RWPE1 (cell line): ENCODE measurements at places on chromosomes 12 and 14.
A peak's percentile ranks its signal among the peaks of the same experiment; 100 is the strongest.

DNA sequence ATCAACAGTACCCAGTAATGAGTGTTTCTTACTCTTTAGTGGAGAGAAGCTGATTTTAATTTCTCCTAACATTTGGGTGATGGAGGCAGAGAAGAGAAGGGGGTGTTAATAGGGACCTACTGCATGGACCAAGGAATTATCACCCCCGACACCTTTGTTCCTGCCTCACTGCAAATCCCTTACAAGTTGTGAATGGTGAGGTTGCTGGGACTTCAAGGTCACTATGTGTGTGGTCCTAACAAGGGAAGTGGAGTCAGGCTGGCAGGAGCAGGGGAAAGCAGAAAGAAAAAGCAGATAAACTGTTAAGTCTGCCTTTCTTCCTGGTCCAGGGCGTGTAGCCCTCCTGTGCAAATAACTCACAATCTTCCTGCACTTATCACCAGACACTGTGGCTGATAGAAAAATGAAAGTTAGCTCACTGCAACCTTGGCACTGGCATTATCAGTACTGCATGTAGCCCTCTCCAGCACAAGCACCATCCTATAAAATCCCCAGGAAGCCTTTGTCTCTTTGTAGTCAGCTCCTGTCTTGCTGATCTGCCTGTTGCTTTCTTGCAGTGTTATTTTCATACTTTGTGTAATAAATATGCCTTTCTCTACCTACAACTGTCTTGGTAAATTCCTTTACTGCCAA lies 112.3 kb upstream of the DNM1L start:
- no peak for DNase-seq

DNA sequence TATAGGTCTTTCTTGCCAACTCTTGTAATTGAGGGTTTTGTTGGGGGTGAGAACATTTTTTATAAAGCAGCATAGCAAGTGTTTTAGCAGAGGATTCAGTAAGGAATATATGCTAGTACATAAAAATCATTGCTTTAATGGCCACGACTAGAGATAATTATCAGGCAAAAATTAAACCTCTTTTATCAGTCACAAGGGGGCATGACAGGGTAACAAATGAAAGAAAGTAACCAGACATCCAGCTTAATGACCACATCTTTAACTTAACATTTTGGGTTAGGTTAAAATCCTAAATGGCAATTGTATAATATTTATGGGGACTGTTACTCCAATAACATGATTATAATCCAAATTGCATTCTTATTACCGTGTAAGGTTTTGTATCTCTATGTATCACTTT lies 119.6 kb downstream of the LRRIQ1 start:
- DNase-seq = peak; percentile 3

DNA sequence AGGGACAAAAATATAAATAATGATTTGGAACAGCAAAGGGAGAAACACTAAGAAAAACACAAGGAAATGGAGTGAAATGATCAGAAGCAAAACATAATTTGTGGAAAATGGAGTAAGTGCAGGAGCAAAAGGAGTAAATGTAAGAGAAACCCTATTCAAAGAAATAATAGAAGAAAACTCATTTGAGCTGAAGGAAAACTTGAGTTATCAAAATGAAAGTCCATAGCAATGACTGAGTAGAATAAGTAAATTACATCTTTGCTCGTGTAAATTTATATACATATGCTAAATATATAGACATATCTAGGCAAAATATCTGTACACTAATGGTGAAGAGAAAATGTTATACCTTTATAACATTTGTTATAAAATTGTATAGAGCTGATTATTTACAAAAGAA lies 194.0 kb downstream of the FOXA1 start:
- DNase-seq = no peak

DNA sequence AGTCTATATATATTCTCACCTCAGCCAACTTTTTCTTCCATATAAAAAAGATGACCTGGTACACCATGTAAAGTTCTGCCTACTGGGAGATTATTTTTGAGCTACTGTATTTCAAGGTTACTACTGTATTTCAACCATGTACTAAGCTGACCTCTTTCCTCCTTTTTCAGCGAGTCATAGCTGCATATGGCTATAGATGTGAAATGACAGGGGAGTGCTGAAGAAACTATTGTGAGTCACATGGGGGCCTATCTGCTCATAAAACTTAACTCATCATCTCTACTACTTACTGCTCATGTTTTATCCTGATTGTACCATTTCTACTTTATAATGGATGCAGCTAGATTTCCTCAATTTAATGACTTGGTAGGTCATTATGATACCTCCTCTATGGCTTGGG lies 571.4 kb upstream of the ATP2B1 start:
- DNase-seq = peak; percentile 11

DNA sequence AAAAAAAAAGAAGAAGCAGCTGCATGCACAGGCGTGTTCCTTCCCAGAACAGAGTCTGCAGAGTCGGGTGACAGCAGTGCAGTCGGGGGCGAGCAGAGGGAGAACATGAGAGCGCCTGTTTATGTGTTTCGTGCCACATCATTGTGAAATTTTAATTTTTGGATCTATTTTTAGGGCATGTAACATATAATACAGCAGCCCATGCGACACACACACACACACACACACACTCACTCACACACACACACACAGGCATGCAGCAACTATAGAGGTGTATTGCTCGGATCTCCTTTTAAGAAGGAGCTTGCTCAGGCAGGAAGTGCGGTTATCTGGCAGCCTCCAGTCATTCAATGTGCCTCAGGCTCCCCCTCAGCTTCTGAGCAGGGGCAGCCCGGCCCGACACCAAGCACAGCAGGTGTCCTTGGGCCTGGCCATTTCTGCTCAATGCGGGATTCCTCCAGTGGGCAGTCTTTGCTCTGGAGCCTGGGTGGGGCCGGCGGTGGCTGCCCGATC lies 71.8 kb downstream of the ZNF664 start:
- DNase-seq = peak; percentile 20

- no peak for DNase-seq
These were observed 325 bp downstream of the CRIP1 start for GRCh38 chr14:105486974-105487448.

- DNase-seq = no peak
These were observed 805 bp upstream of the CRACR2A start for GRCh38 chr12:3753544-3754284.

DNA sequence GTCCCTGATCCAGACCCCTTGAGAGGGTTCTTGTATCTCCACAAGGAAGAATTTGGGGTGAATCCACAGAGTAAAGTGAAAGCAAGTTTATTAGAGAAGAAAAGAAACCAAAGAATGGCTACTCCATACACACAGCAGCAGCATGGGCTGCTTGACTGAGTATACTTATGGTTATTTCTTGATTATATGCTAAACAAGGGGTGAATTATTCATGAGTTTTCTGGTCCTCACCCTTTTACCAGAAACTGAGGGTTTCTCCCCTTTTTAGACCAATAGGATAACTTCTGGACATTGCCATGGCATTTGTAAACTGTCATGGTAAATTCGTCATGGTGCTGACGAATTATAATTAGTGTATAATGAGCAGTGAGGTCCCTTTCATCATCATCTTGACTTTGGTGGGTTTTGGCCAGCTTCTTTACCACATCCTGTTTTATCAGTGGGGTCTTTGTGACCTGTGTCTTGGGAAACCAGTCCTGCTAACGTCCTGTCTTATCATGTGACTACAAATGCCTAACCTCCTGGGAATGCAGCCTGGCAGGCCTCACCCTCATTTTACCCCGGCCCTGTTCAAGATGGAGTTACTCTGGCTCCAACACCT lies 121.9 kb downstream of the SPTSSA start:
- no peak for DNase-seq

- DNase-seq = no peak
These were observed 20.0 kb downstream of the TMEM132C start for GRCh38 chr12:128286970-128287369.
